ENCODE measurements at places on chromosomes 3 and 15.

DNA sequence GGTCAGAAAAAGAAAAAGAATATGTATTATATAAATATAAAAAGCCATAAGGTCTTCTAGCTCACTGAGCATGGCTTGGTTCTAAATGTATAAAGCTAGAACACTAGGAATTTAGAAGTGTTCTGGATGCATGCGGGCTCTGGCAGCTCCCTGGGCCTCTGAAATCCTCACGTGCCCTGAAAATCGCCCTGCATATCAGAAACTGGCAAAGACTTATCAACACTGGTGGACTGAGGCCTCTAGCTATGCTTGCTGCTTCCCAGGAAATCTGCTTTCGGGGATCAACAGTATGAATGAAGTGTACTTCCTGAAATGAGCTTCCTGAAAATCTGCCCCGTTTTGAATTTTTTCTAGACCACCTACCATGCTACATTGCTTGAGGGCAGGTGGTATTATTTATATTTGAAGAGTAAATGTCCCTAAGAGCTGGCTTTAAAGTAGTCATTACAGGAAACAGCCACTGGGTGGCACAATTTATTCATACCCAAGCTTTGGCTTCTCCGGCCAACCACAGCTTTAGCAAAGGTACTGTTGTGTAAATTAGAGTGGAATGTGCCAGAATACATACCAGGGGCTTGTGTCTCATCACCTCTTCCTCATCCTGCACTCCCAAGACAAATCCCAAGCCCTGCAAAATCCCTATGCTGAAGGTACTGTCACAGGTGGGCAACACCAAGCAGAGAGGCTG, 17.7 kb downstream of the CRTAP start:
- DNase-seq, result peak; percentile 41

DNA sequence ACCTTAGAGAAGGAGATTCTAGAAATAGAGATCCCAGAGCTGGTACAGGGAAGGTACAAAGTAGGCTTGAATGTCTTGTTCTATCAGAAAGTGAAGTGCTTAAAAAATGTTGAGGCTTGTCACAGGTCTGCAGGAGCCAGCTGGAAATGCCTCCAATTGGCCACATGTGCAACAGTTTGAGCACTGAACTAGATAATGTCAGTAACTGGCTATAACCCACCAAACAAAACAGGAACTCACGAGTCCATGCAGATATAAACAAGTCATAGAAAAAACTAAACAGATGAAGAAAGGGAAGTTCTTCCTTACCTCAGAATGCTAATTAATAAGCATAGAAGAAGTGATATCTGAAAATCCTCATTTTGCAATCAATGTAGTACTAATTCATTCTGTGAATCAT, 11.9 kb upstream of the TF start:
- DNase-seq, result no peak

DNA sequence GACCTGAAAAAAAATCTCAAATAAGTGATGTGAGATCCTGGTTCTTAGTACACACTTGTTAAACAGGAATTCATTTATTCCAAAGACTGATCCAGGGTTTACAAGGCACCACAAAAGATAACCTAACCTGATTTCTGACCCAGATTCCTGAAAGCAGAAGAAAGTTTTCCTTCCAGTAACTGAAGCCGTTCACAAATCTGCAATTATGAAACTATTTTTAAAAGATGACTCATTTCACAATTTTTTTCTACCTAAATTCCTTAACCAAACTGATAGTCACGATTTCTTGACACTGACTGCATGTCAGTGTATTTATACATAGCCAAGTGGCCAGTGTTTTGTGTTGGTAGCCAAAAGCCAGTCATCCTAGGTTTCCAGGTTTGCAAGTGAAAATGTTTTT, 17.1 kb downstream of the SLC9A9 start:
- no peak for DNase-seq

DNA sequence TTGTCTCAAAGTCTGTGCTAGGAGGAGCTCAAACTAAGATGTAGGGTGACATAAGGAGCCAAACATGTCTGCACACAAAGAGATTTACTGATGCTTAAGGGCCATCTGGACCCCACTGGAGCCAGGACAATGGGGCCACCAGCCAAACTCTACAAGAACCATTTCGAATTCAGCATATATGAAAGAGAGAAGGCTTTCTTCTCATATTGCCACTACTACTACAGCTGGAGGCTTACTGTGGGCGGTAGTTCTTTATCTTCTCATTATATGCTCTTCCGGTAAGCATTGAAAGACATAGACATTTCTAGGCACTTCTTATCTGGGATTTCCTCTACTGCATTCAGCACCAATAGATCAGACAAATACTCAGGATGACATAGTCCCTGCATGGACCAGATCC, 404.4 kb upstream of the PROK2 start:
- no peak for DNase-seq

DNA sequence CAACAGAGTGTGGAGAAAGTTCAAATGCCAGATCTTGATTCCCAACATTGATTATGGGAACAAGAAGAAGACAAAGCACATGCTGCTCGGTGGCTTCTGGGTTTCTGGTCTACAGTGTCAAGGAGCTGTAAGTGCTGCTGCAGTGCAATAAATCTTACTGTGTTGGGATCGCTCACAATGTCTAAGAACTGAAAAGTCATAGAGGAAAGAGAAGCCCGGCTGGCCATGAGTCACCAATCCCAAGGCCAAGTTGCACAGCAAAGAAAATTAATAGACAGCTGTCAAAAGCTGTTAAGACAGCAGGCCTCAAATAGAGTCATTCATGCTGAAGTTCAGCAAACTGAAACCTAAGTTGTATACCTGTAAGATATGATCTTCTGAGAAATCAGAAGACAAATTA, 33.2 kb upstream of the SPPL2A start:
- no peak for DNase-seq

GRCh38 chr15:65517866-65518207, 348 bp upstream of the DPP8 start:
- no peak for DNase-seq

- peak; percentile 90 for DNase-seq
These were observed 124.3 kb downstream of the CHSY1 start for GRCh38 chr15:101127506-101128076.

GRCh38 chr3:101879623-101880284, 30.4 kb downstream of the NFKBIZ start:
- DNase-seq, result no peak

GRCh38 chr3:31129241-31129640, 234.8 kb upstream of the GADL1 start:
- no peak for DNase-seq

- no peak for DNase-seq
These were observed 8.5 kb downstream of the CDCP1 start for GRCh38 chr3:45137656-45138181.

DNA sequence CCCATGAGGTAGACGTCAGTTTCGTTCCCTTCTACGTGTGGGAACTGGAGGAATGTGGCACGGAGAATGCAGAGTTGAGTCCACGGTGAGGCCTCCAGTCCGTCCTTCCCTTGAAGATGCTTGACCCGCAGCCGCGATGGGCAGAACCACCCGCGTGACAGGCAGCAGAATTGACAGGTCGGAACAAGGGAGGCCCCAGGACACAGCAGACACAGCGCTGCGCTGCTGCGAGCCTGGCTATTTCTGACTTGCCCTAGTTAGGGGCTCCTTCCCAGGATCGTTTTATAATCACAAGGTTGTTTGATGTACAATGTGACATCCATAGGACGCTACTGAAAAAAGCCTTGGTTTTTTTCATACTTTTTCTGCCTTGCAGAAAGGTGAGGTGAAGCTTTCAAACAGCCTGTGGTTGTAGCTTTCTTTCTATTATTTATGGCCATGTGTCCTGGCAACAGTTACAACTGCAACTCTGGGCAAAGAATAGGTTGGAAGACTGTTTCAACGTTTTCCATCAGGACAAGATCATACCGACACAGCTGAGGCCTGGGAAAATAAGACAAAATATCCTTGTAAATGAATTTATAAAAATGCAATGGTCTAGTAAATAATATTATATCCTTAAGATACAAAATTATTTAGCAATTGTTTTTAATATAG, 9.6 kb upstream of the TMEM41A start:
- DNase-seq, result no peak

DNA sequence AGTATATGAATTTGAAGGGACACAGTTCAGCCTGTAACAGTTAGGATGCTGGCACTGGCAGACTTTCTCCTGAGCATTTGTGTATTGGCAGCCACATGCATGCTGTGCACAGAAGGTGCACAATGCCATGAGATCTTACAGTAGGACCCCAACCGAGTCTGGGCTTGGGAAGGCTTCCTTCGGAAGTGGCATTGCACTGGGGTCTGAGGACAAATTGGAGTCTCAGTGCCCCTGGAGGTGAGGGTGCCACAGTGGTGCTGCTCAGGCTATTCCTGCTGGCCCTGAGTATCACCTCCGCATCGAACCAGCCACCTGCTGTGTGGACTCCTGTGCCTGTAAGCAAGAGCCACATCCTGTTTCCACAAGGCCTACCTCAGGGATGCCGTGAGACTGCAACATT, 99.5 kb downstream of the DNAJB8 start:
- no peak for DNase-seq

- DNase-seq, result peak; percentile 60
These were observed 7.6 kb downstream of the PFKFB4 start for GRCh38 chr3:48548729-48549705.

GRCh38 chr3:17432236-17432635, 310.2 kb downstream of the TBC1D5 start:
- no peak for DNase-seq

GRCh38 chr3:142285083-142285517, 59.7 kb upstream of the GK5 start:
- DNase-seq, result no peak

DNA sequence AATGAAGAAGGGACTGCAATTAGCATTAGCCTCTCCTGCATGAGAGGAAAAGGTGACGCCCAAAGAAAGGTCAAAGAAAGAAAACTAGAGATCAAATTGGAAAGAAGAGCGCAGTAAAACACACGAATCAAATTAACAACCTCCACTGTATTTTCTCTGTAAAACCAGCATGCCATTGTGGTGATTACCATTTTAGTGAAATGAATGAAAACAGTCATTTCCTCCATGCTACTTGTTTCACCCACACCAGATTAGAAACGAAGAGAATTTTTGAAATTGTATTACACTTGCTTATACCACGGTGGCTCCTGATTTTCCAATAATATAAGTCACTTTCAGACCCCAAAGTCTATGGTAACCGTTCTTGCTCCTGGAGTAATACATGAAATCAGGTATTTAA, 71.6 kb downstream of the SUMF1 start:
- no peak for DNase-seq

GRCh38 chr15:48862705-48863104, 15.2 kb upstream of the EID1 start:
- DNase-seq, result no peak

- DNase-seq, result peak; percentile 67
These were observed 623 bp downstream of the ZNF639 start for GRCh38 chr3:179323197-179324110.

GRCh38 chr3:86234506-86235254, 756.3 kb downstream of the VGLL3 start:
- no peak for DNase-seq

DNA sequence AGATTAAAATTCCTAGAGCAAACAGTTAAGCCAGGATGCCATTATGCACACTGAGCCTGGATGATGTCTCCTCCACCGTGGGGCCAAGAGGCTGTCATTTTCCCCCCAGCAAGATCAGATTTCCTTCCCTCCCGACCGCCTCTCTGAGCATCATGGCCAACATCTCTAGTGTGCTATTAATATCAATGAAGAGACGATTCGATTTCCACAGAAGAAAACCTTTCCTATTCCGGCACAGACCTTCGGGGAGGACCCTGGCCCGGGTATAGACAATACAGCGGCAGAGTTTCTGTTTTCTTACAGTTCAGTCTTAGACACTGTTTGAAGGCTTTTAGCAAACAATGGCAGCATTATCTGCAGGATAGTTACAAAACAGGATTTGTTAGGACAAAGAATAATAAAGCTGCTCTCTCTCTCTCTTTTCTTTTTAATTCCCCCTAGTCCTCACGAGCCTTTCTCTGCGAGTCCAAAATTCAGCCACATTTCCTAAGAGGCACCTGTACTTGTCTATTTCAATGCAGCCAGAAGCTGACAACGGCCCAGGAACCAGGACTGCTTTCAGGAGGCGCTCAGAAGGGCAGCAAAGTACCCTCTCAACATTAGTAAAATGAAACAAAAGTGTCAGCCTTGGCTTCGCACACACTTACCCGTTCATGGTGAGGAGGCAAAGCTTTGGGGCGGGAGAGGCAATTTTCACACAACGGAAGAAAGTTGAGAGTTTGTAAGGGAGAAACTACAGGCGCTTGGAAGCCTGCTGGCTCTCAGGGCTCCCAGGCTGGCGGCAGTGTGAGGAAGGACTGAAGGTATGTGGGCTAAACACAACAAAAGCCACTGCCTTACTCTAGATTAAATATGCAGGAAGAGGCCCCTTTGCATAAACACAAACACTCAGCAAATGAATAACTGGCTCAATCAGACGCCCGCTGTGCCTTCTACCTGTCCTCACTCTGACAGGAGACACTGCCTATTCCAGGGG, 278.0 kb downstream of the FOXP1 start:
- peak; percentile 52 for DNase-seq

- no peak for DNase-seq
These were observed 35.8 kb downstream of the PRKCD start for GRCh38 chr3:53196575-53197407.

DNA sequence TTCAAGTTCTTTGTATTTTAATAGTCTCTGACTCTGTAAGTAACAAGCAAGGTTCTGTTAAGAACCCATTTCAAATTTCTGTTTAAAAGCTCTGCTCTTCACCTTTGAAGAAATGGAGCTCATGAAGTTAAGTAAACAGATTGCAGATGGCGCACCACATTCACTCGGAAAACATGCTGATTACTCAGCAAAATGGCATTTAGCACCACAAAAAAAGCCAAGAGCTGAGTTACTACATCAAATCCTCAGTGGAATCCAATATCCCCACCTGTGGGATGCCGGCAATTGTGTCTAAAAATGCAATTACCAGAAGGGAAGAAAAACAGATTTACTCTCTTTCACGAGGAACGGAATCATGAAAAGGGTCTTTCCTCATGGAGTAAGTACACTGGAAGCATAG, 758.0 kb downstream of the NTRK3 start:
- no peak for DNase-seq

- DNase-seq, result no peak
These were observed 13.3 kb downstream of the PIK3R4 start for GRCh38 chr3:130733236-130733875.

GRCh38 chr15:94293411-94294402, 62.3 kb downstream of the MCTP2 start:
- no peak for DNase-seq

- DNase-seq, result no peak
These were observed 439.2 kb downstream of the PLOD2 start for GRCh38 chr3:145721815-145722214.

DNA sequence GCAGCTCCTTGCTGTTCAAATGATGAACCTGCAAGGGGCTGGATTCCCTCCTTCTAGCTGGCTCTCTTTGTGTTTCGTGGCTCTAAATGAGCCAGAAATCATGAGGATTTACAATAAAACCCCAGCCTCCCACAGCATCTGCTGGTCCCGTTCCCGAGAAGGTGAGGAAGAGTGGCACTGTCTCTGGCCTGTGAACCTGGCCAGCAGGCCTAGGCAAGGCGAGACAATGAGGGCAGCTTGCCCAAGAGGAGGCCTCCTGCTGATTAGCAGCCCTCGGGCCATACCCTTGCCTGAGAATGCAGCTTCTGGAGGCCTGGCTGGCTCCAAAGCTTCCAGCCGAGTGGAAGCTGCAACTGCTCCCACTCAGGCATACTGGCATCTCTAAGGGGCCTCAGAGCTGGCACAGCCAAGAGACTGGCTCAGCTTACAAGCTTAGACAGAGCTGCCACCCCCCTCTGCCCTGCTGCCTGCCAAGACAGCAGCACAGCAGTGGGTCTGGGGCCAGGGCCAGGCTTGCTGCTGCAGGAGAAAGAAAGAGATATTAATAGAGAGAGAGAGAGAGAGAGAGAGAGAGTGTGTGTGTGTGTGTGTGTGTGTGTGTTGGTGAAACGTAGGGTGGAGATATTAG, 76.5 kb downstream of the HMG20A start:
- peak; percentile 87 for DNase-seq
